Stimulated activated CD4-positive, alpha-beta T cell treated with anti-CD3 and anti-CD28 coated beads, Interleukin-1b, Interleukin-23, amount 100 ng/mL, for 1 hour (primary cell): ENCODE measurements at places on chromosomes 4 and X.
A peak's percentile ranks its signal among the peaks of the same experiment; 100 is the strongest.

DNA sequence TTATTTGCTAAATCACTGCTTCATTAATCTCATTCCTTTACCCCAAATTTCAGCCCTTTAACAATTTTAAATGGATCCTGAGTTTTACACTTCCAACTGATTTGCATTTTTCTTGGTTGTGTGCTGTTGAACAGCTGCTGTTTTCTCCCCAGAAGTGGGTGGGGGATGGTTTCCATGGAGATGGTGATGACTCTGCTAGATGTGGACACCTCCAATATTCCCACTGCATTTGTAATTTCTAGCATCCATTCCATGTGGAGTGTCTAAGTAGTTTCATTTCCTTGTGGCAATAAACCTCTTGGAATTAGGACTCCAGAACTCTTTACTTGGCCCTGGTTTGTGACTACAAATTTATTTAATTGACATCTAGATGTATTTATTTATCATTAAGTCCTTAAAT, 330.4 kb downstream of the GBA3 start:
- DNase-seq = no peak

GRCh38 chr4:8026453-8026852, 86.8 kb upstream of the AFAP1 start:
- no peak for DNase-seq

DNA sequence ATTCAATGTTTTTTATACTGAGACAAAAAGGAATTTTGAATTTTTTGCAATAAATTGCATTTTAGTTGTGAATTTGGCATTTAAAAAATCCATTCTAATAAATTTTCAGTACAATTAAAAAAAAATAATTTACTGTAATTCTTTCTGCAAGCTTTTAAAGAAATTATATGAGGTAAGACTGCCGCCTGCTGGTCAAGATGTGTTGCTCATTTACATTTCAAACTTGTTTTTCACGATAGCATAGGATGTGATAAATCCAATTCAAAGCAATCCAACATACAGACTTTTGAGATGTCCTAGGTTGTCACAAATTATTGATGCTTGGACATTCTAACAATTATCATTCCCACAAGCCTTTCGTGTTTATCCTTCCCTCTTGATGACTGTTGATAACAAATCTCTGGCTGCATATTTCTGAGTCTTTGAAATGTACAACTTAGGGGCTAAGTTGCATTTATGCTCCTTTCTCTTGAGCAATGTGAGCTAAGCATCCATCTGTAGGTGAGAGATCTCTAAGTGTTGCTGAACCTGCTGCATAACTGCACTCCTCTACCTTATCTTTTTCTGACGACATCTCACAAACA, 21.7 kb upstream of the MFAP3L start:
- DNase-seq = peak; percentile 17

DNA sequence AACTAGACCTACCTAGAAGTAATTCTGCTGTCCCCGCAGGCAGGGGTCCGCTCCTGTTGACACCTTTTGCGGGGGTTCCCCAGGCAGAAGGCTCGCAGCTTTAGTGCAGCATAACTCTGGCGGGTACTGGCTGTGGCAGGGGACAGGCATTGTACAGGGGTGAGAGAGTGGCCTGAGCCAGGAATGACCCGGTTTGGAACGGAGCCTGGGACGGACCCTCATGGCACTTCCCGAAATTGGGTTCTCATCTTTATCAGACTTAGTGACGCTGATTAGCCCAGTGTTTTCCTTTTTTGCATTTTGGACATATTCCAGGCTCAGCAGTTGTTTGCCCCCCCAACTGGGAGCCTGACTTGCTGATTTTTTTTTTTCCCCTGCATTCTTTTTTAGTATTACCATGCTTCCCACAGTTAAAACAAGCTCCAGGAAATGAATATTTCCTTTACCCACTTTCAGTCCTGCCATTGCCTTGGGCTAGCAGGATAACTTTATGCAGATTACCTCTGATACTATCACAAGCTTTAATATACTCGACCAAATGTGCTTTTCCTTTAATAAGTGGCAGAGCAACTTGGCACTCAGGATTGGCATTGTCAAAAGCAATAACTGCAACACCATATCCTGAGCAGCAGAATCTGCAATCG, 55.8 kb upstream of the WDR1 start:
- no peak for DNase-seq

- no peak for DNase-seq
Observed at GRCh38 chr4:112277220-112277619, 8.5 kb downstream of the TIFA start.

GRCh38 chr4:174154215-174154854, 129.1 kb downstream of the FBXO8 start:
- DNase-seq = no peak

GRCh38 chr4:6658209-6658595, 17.7 kb downstream of the MRFAP1 start:
- DNase-seq = no peak
